Sigmoid colon (tissue), 7 donors: ENCODE measurements at places on chromosomes 5 and 9. TPM values are rescaled to one million over a fixed set of nuclear protein-coding genes. Genes with fewer than 3 reads are reported as not detected.

Gene RLN2
- total RNA-seq: not detected

Gene DRD1
- total RNA-seq: not detected

DNA sequence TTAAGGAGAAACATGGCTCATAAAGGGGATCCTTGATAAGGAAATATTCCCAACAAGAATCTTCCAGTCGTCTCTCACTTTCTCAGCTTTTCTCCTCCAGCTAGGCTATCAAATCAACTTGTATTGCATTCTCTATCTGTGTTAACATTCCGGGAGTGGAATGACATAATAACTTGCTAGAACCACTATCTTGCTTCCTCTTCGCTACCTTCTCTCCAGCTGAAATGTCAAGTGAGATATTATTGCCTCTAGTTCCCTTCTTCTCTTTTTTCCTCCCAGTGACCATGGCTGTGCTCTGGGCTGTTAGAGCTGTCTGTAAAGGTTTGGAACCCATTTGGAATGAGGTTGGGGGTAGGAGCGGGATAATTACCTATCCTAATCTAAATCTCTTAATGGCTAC lies 1329.5 kb upstream of the WWC1 start:
- no peak for DNase-seq

DNA sequence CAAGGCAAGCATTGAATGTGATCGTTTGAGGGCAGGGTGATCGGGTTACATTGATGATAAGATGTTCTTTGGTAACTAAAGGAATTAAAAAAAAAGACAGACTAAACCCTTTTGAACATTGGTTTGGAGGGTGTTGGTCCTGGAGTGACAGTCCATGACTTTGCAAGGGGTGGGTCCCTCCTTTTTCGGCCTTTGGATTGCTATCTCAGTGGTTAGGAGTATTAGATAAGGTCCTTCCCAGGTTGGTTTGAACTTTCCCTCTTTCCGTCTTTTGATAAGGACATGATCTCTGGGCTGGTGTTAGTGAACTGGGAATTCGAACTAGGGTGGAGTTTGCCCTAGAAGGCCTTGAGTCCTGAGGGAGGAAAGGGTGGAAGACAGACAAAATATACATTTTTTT lies 5.4 kb upstream of the ABO start:
- no peak for DNase-seq

GRCh38 chr5:127821896-127822295 lies 118.7 kb downstream of the CCDC192 start:
- no peak for DNase-seq

- peak; percentile 75 for DNase-seq
These were observed 233.3 kb upstream of the ADAMTS16 start for GRCh38 chr5:4906786-4907185.
